Adrenal gland (tissue), 19 donors: ENCODE measurements at places on chromosomes 1 and 21. TPM values are rescaled to one million over a fixed set of nuclear protein-coding genes. Genes with fewer than 3 reads are reported as not detected.

Gene TRNAU1AP
- total RNA-seq: 18.8 TPM

Gene LENEP
- not detected for total RNA-seq

Gene BGLAP
- total RNA-seq: 0.45 TPM

Gene CALML6
- total RNA-seq: not detected

DNA sequence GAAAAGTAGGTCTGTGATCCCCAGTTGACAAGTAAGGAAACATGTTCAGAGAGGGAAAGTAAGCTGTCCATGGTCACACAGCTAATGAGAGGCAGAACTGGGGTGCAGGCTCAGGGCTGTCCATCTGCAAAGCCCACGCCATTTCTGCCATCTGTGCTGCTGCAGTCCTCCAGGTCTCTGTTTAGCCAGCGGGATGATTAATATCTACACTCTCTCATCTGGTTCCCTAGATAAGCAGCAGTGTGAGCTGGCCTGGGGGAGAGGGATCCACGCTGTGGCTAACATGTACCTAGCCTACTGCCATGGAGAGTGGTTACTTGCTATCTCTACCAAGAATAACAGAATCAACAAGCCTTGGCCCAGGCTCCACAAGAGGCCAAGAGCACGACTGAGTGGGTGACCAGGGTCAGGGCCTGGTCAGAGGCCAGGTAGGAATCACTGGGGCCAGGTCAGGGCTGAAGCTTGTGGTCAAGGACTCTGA is 75.2 kb downstream of the TRABD2B start:
- H3K4me3 ChIP-seq: no peak overlapping the region
- no peaks in the 10 kb centered on the region for H3K4me1 ChIP-seq
- H3K27ac ChIP-seq: no peak overlapping the region
- DNase-seq: no peak
- H3K27me3 ChIP-seq: no peaks in the 10 kb centered on the region

Gene CCDC28B
- 11.4 TPM for total RNA-seq
